RWPE2 (cell line): ENCODE measurements at places on chromosomes 16 and 17.

- no peak for DNase-seq
Measured at GRCh38 chr17:27600471-27600870, 30.5 kb upstream of the LGALS9 start.

- DNase-seq, result no peak
Measured at GRCh38 chr16:87616556-87616955, 14.2 kb downstream of the JPH3 start.

- DNase-seq, result no peak
Measured at GRCh38 chr16:13344001-13344400, 442.6 kb downstream of the SHISA9 start.

DNA sequence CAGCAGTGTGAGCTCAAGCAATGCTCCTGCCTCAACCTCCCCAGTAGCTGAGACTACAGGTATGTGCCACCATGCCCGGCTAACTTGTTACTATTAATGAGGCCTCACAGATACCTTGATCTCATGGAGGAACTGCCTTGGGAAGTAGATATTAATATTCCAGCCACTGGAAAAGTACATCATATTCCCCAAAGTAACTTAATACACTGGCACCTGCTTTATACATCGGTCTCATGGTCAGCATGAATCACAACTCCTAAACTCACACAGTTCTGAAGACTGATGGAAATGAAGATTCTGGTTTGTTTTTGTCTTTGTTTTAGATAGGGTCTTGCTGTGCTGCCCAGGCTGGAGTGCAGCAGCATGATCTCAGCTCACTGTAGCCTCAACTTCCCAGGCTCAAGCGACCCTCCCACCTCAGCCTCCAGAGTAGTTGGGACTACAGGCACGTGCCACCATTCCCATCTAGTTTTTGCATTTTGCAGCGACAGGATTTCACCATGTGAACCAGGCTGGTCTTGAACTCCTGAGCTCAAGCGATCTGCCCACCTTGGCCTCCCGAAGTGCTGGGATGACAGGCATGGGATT is 28.2 kb downstream of the ADCY9 start:
- no peak for DNase-seq

DNA sequence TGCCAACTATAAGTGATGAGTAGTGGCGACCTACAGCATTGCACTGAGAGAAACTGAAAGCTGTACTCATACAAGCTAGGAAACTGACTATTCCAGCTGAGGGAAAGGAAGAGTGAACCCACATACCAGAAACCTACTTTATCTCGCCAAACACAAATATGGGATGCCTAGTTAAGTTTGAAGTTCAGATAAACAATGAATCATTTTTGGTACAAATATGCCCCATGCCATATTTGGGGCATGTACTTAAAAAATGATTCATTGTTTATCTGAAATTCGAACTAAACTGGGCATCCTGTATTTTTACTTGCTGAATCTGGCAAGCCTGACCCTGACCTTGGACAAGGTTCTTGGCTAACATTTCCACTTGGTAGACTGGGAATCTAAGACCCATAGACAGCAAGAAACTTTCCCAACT is 527.8 kb upstream of the PSMD7 start:
- DNase-seq, result no peak

DNA sequence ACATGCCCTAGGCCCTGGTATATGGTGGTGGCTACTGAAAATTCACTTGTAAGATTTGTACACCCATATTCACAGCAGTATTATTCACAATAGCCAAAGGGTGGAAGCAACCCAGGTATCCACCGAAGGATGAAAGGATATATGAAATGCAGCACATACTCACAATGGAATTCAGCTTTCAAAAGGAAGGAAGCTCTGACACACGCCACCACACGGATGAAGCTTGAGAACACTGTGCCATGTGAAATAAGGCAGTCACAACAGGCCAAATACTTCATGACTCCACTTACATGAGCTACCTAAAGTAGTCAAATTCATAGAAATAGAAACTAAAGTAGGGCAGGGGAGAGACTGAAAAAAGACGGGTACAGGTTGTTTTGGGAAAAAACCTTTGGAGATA is 2.9 kb downstream of the XPO6 start:
- DNase-seq, result no peak

DNA sequence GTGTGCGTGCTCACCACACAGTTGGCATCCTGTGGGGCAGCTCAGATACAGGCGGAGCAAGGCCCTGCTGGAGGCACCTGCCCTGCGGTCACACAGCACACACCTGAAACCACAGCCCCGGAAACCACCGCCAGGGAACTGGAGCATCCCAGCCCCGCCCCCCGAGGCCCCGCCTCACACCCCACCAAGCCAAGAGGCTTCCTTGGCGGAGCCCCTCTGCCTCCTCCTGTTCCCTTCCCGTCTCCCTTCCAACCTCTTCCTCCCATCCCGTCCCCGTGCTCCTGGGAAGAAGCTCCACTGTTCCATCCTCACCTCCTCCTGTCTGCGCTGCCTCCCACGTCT is 205.5 kb downstream of the NTN1 start:
- no peak for DNase-seq

GRCh38 chr16:86145669-86146068 is 246.7 kb downstream of the IRF8 start:
- DNase-seq, result no peak

GRCh38 chr17:47700471-47701449 is 6.8 kb downstream of the TBKBP1 start:
- peak; percentile 47 for DNase-seq

GRCh38 chr16:21704733-21705132 is 41.0 kb downstream of the OTOA start:
- no peak for DNase-seq

DNA sequence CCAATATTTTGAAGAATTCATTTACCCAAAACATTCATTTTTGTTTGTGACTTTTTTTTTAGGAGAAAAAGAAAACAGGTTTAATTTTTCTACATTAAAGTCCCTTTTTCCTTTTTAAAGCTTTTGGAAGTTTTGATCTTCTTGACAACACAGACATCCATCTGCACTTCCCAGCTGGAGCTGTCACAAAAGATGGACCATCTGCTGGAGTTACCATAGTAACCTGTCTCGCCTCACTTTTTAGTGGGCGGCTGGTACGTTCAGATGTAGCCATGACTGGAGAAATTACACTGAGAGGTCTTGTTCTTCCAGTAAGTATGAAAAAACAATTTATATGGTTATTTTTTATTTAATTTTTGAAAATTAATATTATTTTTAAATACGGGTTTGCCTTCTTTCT is 37.2 kb downstream of the SIAH1 start:
- no peak for DNase-seq

- DNase-seq, result no peak
Measured at GRCh38 chr16:68219725-68220351, 16.1 kb downstream of the ESRP2 start.

DNA sequence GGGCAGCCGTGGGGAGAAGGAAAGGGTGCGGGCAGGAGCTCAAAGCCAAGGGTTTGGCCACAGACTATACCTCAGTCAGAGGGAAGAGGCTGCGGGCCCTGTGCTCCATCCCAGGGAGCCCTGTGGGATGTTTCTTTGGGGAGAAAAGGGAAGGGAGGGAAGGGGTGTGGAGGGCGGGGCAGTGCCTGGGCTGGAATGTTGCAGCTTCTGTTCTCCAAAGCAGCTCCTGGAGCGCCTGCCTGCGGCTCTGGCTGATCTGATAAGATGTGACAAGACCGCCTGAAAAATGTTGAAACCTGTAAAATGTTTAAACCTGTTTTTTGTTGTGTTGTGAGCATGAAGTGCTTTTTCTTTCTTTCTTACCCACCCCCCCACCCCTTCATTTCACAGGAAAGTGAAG is 32.8 kb downstream of the WNT3 start:
- DNase-seq, result no peak

DNA sequence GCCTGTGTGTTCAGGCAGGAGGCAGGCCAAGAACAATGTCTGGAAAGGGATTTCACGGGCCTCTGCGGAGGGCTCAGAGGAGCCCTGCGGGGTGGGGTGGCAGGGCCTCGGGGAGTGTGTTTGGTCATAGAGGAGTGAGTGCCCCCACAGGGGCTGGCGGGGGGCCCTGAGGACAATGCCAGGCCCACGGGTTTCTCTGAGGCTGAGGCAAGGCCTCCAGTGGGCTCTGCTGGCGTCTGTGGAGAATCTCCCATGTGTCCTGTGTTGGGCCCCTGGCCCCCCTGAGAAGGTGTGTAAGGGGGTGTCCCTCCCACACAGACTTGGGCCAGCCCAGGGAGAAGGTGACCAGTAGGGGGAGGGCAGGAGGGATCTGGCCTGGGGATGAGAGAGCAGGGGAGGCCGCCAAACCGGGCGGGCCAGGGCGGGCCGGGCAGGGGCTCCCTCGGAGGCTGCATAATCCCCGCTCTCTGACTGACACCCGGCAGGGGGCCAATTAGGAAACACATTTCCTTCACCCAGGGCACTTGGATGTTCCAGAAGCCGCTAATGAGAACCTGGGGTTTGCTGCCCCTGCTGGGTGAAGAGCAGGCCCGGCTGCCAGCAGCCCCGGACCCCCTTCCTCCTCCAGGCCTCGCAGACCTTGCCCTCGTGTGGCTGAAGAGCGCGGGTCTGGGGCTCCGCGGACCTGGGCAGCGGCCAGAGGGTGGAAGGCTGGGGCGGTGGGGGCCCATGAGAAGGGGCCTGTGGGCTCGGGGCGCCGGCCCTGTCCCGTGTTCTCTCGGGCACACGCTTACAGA is 204.2 kb downstream of the NTN1 start:
- DNase-seq, result no peak

- DNase-seq, result no peak
Measured at GRCh38 chr17:60802377-60802776, 124.7 kb downstream of the BCAS3 start.

DNA sequence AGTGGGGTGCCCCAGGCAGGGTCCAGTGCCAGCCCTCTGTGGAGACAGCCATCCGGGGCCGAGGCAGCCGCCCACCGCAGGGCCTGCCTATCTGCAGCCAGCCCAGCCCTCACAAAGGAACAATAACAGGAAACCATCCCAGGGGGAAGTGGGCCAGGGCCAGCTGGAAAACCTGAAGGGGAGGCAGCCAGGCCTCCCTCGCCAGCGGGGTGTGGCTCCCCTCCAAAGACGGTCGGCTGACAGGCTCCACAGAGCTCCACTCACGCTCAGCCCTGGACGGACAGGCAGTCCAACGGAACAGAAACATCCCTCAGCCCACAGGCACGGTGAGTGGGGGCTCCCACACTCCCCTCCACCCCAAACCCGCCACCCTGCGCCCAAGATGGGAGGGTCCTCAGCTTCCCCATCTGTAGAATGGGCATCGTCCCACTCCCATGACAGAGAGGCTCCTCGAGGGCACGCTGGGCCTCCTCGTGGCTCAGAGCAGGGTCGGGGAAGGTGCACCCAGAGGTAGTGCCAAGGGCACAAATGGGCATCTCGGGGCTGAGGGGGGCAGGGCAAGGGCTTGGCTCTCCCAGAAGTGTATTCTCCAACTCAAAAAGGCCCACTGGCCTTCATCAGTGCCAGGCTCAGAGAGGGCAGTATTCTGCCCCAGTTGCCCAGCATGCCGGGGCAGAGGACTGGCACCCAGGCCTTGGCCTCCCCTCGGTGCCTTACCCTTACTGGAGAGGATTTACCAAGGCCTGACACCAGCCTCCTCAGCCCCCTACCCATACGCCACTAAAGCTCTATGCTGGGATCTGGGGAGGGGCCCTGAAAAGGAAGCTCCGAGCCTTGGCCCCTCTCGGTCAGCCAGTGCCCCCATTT is at the start of gene CDH5:
Gene CDH5, plus strand, starts transcription at position 259 of the 867 bp plus-strand sequence. CDS start 12,647 bp downstream, outside the sequence.
- no peak for DNase-seq

- DNase-seq, result no peak
Measured at GRCh38 chr17:59367657-59368045, 36.2 kb downstream of the YPEL2 start.

DNA sequence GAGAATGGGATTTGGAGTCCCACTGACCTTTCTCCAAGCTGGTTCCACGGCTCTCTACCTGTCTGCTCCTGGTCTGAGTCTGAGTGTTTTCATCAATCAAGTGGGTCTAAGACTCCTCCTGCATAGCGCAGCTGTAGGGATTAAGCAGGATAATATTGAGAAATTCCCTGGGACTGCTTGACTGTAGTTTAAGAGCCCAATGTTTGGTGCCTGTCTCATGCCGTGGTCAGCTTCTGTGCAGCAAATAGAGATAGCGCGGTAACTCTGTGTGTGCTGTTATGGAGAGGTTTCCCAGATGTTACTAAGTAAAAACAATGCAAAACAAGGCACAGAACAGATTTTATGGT is 21.4 kb downstream of the RPTOR start:
- no peak for DNase-seq

- DNase-seq, result no peak
Measured at GRCh38 chr17:42305543-42306384, 17.5 kb downstream of the STAT5A start.

GRCh38 chr17:5846001-5846400 is 224.2 kb upstream of the WSCD1 start:
- DNase-seq, result no peak

- no peak for DNase-seq
Measured at GRCh38 chr17:49996495-49997300, 1.7 kb upstream of the DLX3 start.

DNA sequence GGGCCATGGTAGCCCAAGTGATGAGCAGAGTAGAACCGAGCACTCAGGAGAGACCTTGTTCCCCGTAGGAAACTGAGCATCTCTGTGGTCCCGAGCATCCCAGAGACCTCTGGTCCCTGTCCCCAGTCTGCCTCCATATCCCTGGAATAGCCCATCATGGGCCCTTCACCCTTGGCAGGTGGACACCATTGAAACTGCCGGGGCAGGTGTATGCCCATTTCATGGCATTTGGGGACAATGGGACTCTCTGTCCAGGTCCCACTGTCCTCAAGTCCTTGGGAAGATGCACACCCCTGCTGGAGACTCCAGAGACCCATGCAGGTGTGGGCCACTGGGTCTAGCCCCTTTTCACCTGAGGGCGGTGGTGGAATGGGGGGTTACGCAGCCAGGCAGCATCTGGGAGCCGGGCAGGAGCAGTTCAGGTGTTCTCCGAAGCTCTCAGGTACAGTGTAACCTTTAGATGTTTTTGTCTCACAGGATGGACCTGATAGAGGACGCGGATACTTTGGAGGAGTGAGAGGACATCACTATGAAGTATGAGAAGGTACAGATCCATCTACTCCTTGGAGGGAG is 75.9 kb downstream of the GOSR1 start:
- DNase-seq, result peak; percentile 29
